ENCODE measurements at places on chromosomes 5 and 9. TPM values are rescaled to one million over a fixed set of nuclear protein-coding genes. Genes with fewer than 3 reads are reported as not detected.

Gene ENTPD2
- not detected for polyA plus RNA-seq

DNA sequence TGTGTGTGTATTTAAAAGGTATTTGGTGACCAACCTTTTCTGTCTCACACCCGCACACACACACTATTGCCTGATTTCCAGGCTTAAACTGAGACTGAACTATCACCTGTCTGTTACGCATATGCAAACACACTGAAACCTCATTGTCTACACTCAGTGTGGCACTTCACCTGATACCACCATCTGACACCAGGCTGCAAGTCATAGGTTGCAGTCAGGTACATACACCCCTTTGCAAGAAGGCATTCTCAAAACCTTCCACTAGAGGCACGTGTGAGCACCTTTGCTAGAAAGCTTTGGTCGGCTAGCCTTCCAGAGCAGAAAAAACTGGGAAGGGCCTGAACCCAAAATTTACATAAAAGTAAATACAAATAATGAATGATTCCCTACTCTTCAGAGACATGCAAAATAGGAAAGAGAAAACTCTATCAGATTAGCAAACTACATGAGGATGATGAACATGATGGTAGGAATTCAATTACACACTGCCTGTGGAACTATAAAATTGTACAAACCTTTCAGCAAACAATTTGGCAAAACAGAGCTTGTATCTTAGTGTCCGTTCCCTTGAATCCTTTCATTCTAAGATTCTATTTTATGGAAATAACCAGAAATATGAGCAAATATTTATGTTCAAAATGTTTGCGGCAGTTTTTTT lies 5.9 kb upstream of the FOXD1 start:
- peak; percentile 78 for DNase-seq

DNA sequence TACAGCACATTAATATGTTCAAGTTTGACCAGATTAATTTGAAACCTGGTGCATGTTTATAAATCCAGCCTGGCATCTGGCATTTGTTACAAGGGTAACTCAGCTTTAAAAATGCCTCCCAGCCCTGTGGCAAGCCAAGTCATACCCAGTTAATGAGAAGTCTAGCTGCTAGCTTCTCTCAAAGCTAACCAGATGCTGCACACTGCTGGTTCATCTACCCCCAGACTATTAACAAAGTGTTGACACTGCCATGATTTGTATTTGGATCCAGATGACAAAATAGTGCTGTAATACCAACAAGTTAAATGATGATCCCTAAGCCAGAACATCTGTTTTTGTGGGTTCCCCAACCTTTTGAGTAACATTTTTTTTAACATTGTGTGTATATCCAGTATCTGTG lies 573.7 kb upstream of the DAB2 start:
- DNase-seq: peak; percentile 1

GRCh38 chr9:92974161-92974661 lies 26.9 kb downstream of the FGD3 start:
- no peak for DNase-seq

GRCh38 chr9:99822109-99822805 lies 572 bp downstream of the NR4A3 start:
- peak; percentile 82 for DNase-seq
